8988T (cell line): ENCODE measurements at places on chromosomes 7 and 10.
A peak's percentile ranks its signal among the peaks of the same experiment; 100 is the strongest.

GRCh38 chr10:43084812-43085211, 7.9 kb downstream of the RET start:
- DNase-seq, result no peak

DNA sequence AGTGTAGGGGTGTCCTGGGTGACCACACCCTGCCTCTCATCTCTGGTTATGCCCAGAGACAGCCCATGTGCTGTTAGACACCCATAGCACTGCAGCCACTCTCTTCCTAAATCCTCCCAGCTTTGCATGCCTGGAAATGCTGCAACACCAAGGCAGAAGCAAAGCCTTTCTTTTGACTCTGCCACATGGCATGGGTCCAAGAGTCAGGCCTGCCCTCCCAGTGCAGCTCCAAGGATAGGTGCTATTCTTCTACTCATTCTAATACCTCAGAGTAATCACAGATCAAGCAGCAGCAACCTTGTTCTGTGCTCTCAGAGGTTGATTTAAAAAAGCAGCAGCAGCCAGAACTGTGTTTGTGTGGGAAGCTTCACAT, 23.4 kb downstream of the FRMPD2 start:
- no peak for DNase-seq

DNA sequence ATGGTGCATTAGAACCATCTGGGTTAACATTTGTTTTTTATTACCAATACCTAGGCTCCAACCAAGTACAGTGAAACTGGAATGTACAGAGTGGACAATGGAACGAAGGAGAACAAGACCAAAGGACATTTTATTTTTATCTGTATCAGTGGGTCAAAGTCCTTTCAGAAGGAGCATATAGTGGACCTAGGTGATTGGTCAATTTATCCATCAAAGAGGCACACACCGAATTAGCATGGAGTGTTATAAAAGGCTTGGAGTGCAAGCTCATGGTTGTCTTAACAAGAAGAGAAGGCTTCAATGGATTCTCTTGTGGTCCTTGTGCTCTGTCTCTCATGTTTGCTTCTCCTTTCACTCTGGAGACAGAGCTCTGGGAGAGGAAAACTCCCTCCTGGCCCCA, at the start of gene CYP2C9:
Gene CYP2C9 (plus strand): TSS at position 276 of the 400 bp plus-strand sequence. CDS start 25 bp downstream, at position 301.
- no peak for DNase-seq

DNA sequence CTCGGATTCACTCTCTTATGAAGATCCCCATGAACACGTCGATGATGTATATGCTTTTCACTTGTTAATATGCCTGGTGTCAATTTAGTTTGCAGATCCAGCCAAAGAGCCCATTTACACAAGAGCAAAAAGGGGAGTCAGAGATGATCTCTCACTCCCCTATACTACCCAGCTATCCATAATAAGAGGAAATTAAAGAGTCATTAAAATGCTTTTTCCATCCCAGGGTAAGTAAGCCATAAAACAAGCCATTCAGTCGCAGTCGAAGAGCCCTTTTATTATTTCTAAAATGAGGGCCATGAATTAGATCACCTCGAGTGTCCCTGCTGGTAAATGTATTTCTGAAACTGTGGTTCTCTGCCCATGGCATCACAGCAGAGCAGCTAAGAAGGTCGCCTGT, 41.2 kb downstream of the CHCHD3 start:
- DNase-seq, result no peak

GRCh38 chr10:114632869-114633715, 25.0 kb downstream of the ABLIM1 start:
- DNase-seq, result peak; percentile 63

DNA sequence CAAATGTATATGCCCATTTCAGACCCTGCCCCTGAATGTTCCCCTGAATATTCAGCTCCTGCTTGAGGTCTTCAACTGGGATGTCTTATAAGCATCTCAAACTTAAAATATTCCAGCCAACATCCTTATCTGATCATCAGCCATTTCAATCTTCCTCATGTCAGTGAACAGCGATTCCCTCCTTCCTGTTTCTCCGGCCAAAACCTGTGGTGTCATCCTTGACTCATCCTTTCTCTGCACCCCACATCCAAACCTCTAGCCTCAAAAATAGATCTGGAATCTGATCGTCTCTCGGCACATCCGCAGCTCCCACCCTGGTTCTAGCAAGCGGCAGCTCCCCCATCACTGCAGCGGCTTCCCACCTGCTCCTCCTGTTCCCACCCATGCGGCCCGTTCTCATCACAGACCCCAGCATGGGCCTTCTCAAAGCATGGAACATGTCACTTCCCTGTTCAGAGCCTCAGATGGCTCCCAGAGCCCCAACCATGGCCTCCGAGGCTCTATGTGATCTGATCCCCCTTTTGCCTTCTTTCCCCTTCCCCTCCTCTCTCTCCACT, 165.7 kb downstream of the HECW1 start:
- DNase-seq, result no peak

- no peak for DNase-seq
Observed at GRCh38 chr10:76190634-76191270, 759.3 kb downstream of the LRMDA start.

DNA sequence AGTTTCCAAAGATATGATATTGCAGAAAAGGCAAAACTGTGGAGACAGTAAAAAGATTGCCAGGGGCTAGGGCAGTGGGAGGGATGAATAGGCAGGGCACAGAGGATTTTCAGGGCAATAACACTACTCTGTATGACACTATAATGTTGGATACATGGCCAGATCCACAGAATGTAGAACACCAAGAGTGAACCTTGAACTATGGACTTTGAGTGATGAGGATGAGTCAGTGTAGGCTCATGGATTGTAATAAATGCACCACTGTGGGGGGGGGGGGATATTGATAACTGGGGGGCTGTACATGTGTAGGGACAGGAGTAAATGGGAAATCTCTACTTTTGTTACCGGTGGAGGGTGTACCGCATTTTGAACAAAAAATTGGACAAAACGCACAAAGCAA, 77.4 kb downstream of the ALOX5 start:
- DNase-seq, result no peak
